NCI-H2171 (cell line): ENCODE measurements at places on chromosomes 13 and 19.
A peak's percentile ranks its signal among the peaks of the same experiment; 100 is the strongest.

GRCh38 chr19:1471515-1472160, 7.4 kb downstream of the C19orf25 start:
- no peak for DNase-seq

GRCh38 chr13:69010789-69011188, 1096.8 kb upstream of the ATXN8OS start:
- DNase-seq, result no peak

- DNase-seq, result no peak
Measured at GRCh38 chr13:46170687-46171086, 11.3 kb downstream of the LCP1 start.

DNA sequence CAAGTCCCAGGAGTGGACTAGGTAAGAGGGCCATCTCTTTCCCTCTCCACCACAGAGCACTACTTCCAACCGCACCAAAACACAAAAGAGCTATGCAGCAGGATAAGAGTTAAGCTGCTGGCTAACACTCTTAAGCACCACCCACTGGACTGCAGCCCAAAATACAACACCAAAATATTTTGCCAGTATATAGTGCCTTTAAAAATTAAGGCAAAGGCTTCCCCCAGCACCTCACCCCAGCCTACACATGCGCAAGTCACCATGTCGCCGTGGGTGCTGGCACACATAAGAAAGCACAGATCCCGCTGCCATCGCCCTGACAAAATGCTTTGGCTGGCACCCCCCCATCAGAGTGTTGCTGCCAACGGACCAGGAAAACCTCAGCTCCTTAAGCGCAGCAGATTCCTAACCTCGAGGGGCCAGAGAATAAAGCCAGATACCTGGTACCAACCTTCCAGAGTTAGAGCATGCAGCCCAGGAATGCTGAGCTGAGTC, 608.3 kb downstream of the PCDH17 start:
- DNase-seq, result no peak

GRCh38 chr13:41971848-41972247, 10.9 kb upstream of the VWA8 start:
- no peak for DNase-seq

GRCh38 chr13:66225072-66225471, 1005.1 kb downstream of the PCDH9 start:
- peak; percentile 68 for DNase-seq

GRCh38 chr13:49812812-49813211, 20.3 kb upstream of the KPNA3 start:
- DNase-seq, result no peak

DNA sequence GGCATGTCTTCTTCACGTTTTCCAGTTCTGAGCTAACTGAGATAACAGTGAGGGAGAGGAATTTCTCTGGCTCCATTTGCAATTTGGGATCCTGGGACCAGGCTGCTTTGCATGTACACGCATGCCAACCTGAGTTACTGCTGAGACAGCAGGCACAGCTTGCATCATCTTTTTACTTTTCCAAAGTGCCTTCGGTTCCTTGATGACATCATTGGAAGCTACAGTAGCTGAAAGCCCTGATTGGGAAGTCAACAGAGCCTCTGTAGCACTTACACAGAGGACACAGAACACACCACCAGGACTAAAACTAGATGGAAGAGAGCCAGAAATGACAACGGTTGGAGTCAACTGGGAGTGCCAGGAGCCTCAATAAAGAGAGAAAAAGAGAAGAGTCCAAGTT, 399.1 kb upstream of the GPC6 start:
- no peak for DNase-seq

DNA sequence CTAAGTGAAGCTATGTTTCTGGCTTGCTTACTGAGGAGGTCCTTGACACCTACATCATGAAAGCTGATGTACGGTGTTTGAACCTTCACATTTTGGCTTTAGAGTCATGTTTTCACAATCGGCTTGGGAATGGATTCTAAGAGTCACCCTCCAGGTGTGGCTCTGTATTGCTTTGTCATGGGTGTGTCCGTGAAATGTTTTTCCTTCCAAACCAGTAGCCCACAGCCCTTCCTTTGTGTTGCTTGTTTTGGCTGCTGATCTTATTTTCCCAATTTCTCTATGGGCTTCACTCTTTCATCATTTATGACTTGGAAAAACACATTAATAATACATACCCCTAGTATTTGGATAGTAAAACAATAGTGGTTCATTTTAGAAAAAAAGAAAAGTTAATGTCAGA, 240.6 kb downstream of the GGACT start:
- DNase-seq, result no peak

DNA sequence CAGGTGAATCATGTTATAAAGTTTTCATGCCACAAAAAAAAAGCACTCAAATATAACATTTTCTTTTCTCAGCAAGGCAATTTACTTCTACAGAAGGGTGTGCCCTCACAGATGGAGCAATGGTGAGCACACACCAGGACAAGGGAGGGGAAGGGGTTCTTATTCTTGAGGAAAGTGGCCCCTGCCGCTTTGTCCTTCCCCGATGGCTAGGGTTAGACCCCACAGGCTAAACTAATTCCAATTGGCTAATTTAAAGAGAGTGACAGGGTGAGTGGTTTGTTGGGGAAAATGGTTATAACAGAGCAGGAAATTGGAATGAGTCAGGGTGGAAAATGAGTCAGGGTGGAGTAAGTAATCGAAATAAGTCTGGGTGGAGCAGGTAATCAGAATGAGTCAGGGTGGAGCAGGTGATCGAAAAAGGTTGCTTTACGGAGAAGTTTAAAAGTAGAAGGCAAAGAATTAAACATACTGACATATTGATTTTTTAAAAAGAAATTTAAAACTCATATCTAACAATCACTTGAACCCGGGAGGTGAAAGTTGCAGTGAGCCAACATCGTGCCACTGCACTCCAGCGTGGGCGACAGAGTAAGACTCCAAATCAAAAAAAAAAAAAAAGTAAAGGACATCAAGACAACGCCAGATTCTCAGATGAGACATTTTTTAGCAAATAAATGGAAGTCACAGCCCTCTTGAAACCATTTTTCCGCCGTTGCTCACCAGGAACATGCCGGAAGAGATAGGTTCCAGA, 813 bp downstream of the ZNF562 start:
- peak; percentile 40 for DNase-seq

- peak; percentile 69 for DNase-seq
Measured at GRCh38 chr13:110644892-110645521, 29.7 kb downstream of the NAXD start.

- no peak for DNase-seq
Measured at GRCh38 chr13:27449081-27449603, 1.2 kb downstream of the MTIF3 start.

GRCh38 chr13:113096745-113097305, 8.8 kb upstream of the F7 start:
- DNase-seq, result no peak

GRCh38 chr13:32645854-32646253, 59.6 kb downstream of the PDS5B start:
- DNase-seq, result no peak

DNA sequence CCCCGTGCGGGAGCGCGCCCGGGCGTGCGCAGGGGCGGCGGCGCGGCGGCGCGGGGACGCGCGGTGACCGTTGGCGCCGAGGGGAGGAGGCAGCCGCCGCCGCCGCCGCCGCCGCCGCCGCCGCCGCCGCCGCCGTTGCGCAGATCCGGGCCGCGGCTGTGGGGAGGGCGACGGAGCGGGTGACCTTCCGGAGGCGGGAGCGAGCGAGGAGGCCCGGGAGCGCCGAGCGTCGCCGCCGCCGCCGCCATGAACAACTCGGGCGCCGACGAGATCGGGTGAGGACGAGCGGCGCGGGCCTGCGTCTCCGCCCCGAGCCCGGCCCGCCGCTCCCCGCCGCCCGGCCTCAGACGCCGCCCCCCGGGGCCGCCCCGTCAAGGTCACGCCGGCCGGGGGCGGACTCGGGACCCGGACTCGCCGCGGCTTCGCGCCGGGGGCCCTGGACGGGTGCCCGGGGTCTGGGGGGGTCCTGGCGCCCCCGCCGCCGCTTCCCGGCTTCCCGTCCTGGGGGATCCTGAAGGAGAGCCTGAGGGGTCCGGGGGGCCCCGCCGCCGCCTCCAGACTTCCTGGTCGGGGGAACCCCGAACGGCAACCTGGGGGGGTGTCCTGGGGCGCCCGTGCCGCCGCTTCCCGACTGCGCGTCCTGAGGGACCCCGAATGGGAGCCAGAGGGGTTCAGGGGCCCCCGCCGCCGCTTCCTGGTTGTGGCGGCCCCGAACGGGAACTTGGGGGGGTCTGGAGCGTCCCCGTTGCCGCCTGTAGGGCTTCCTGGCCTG, at the start of gene DAZAP1:
DAZAP1 (plus strand) TSS at position 59 of the 772 bp plus-strand sequence; CDS start at position 247, 188 bp downstream.
- no peak for DNase-seq

DNA sequence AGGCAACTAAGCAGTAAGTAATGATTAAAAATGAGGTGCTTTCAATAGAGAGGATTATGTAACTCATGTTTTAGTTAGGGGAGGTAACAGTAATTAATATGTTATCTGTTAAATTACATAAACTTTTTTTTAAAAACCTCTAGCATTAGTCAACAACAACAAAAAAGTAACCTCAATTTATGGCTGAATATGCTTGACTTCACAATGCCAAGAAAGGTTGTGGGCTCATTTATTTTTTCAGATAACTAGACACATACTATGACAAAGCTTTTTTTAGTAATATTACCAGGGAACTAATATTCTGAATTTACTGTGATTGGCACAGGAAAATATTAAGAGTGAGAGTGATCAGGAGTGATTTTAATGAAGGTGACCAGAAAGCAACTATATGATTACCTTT, 54.9 kb downstream of the KCNRG start:
- no peak for DNase-seq

DNA sequence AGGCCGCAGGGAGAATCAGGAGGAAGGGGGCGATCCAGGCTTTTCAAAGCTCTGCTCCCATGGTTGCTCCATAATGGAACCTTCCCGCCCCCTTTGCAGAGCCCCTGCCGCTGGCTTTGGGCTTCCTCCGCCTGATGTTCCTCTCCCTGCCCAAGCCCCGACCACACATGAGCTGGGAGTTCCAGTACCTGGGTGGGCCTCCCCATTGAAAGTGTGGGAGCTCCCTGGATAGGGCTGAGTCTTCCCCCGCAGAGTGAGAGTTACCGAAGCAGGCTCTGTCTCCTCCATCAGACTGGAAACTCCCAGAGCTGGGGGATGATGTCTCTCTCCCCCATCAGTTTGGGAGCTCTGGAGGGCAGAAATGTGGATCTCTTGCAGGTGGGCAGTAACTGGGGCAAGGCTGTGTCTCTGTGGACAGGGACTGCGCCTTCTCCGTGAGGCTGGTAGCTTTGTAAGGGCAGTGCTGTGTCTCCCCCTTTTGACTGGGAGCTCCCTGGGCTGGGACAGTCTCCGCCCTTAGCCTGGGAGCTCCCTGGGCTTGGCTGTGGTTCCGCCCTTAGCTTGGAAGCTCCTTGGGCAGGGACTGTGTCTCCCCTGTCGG, 722 bp downstream of the DCAF15 start:
- DNase-seq, result no peak

DNA sequence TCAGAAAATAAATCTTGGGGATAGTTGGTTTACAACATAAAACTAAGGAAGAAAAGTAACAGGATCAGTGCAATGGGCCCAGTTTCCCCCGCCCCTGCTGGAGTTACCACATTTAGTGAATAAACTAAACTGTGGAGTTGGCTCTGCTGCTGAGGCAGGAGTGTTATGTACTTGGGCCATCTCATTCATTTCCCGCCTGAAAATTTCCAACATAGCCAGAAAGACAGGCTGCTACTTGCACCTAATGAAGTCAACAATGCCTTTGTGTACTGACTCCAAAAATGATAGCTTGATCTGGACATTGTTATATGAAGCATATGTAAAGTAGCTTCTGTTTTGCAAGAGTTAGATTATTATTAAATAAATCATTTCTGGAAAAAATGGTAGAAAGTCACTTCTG, 7.9 kb upstream of the RNASEH2B start:
- DNase-seq, result no peak

GRCh38 chr13:28181413-28181812, 43.1 kb downstream of the PAN3 start:
- no peak for DNase-seq

DNA sequence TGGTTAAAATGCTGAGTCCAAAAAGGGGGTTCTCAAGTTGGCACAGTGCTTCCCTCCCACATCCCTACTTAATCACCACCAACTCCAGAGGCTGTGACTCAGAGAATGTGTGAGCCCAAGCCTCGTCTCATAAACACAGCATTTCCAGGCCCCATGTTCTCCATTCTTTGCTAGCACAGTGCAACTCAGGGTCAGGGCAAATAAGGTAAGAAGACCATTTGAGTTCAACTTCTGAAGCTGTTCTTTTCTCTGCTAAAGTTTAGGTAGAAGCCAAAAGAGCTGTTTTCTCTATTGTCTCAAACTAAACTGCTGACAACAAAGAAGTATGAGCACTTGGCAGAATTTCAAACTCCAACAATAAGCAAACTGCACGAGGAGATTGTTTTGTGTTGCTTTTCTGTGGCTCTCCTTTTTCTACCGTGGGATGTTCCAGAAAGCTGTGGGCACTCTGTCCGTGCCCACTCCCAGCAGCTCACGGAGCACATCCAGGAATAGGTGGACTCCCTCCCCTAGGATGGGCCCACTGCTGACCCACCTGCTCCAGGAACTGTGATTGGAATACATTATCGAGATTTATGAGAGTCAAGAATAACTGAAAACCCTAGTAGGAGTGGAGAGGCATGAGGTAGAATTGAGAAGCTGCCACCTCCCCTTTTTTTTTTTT, 494.3 kb downstream of the COG6 start:
- no peak for DNase-seq

GRCh38 chr19:54035215-54036178, 28.2 kb downstream of the VSTM1 start:
- no peak for DNase-seq

DNA sequence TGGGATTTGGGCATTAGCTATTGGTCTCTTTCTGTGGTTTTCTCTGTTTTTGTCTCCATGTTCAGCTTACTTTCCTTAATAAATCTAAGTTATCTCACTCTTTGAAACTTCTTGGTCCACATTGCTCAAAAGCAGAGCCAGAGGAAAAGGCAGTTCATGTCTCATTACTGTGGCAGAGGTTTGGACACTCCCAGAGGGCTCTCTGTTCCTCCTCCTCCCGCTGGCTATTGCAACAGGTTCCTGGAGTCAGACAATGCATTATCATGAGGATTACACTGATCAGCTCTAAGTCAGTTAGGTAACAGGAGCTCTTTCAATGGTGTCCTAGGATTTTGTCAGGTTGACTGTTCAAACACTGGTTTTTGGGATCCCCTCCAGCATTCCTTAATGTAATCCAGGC, 298.8 kb downstream of the NDFIP2 start:
- DNase-seq, result no peak

GRCh38 chr13:111303559-111303958, 16.9 kb upstream of the TEX29 start:
- DNase-seq, result no peak

- DNase-seq, result no peak
Measured at GRCh38 chr13:77994166-77994565, 75.5 kb upstream of the EDNRB start.

DNA sequence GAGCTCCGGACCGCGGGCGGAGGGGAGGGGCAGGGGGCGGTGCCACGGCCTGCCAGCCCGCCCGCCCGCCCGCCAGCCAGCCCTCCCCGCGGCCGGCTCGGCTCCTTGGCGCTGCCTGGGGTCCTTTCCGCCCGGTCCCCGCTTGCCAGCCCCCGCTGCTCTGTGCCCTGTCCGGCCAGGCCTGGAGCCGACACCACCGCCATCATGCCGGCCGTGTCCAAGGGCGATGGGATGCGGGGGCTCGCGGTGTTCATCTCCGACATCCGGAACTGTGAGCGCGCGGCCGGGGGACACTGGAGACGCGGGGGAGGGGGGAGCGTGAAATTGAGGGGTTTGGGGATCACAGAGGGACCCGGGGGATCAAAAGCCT, at the start of gene AP2A1:
AP2A1 (plus strand) TSS at position 72 of the 370 bp plus-strand sequence; CDS start at position 205, 133 bp downstream.
- DNase-seq, result peak; percentile 43

GRCh38 chr13:29315847-29316246, 279.6 kb downstream of the SLC7A1 start:
- no peak for DNase-seq

GRCh38 chr13:31722673-31723072, 16.7 kb upstream of the RXFP2 start:
- no peak for DNase-seq
